ENCODE measurements at places on chromosomes 2 and 18. TPM values are rescaled to one million over a fixed set of nuclear protein-coding genes. Genes with fewer than 3 reads are reported as not detected.

Gene SERPINB11
- not detected for total RNA-seq

Gene SLC14A1
- total RNA-seq = 0.09 TPM

Gene NR4A2
- total RNA-seq = under 0.01 TPM

Gene TMEM37
- 0.94 TPM for total RNA-seq

Gene AAMP
- 145 TPM for total RNA-seq

Gene FKBP1B
- total RNA-seq = 14.8 TPM

Gene UBR3
- total RNA-seq = 25.6 TPM

Gene FRZB
- not detected for total RNA-seq

Gene TRABD2A
- total RNA-seq = 0.56 TPM

Gene STK25
- 347 TPM for total RNA-seq

Gene FKBP7
- 24.3 TPM for total RNA-seq

Gene ALPI
- not detected for total RNA-seq

Gene CSRNP3
- total RNA-seq = not detected

Gene NUP35
- total RNA-seq = 13.6 TPM

Gene RBKS
- total RNA-seq = 0.99 TPM

Gene SERPINB2
- 30.7 TPM for total RNA-seq

Gene ALPP
- total RNA-seq = not detected

Gene CELF4
- total RNA-seq = not detected

Gene CD8B
- not detected for total RNA-seq

All from endothelial cell of coronary artery (primary cell).